ENCODE measurements at places on chromosomes 7 and 10.
A peak's percentile ranks its signal among the peaks of the same experiment; 100 is the strongest.

DNA sequence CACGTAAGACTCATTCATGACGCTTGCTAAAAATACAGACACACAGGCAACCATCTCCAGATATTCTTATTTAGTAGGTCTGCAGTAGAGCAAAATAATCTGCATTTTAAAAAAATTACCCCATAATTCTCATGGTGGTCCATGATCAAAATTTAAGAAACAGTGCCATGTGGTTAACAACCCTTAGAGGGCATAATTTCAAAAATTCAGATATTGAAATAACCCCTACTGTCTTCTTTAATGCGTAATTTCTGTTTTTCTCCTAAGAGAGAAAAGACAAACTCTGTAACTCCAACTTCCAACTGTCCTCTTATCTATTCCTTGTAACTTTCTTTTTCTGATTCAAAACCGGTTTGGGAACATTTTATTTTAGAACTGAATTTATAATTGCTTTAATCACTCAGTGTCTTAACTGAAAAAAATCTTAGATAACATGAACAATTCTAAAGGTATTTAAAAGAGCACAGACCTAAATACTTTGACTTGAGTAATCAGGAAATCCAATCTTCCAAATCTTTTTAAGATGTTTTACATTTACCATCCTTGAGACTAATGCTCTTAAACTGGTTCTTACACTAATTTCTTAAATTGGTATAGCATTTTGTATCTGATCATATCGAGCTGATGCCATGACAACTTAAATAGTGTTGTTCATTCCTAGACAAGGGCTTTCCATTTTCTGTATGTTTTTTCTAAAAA, 148.0 kb downstream of the GALNT11 start:
- peak; percentile 2 for DNase-seq

GRCh38 chr10:23258516-23258915, 66.4 kb downstream of the PTF1A start:
- no peak for DNase-seq

DNA sequence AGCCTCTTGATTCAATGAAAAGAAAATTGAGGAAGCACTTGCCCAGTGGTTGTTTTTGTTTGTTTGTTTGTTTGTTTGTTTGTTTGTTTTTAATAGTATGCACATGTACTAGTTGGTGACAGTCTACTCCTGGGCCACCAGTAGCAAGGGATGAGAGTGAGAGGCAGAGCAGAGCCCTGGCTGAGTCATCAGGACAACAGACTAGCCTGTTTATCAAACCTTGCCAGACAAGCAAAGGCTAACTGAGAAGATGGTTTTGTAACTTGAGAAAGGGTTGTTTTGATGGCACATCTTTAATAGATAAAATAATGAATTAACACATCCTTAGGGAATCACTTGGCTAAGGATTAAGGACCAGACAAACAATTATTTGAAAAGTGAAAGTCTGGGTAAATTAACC, 78.1 kb downstream of the INHBA start:
- peak; percentile 50 for DNase-seq

GRCh38 chr10:80144067-80144695, 11.7 kb downstream of the PLAC9 start:
- no peak for DNase-seq

DNA sequence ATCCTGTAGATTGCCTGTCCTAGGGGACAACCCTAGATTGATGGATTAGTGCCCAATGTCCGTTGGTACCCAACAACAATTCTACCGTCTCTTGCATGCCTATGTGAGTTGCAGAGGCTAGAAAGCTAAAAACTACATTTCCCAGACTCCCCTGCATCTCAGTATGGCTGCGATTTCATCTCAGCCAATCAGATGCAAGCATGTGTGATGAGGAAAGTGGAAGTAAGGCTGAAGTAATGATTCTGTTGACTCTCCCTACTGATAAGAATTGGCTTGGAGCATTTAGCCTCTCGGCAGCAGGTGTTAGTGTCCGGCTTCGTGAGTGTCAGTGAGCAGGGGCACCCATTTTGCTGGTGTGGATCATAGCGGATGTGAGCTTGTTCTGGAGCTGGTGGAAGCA, 171.9 kb downstream of the FGFR2 start:
- no peak for DNase-seq

- DNase-seq, result peak; percentile 20
Measured at GRCh38 chr7:77368974-77369373, 47.2 kb downstream of the GSAP start.

- peak; percentile 29 for DNase-seq
Measured at GRCh38 chr10:123027861-123028260, 19.1 kb downstream of the ACADSB start.

DNA sequence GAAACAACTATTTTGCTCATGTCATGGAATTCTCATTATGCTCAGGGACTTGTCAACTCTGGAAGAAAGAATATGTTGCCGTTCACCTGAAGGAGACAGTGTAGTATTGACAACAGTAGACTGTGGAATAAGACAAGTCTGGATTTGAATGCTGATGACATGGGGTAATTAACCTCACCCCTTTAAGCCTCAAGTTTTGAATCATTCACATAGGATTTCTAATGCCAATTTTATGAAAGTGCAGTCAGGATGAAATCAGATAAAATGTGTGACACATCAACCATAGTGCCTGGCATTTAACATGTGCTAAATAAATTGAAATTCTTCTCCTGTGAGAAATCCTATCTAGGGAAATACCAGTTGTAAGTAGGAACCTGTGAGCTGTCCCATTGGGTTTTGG, 305.8 kb downstream of the KIF20B start:
- no peak for DNase-seq

DNA sequence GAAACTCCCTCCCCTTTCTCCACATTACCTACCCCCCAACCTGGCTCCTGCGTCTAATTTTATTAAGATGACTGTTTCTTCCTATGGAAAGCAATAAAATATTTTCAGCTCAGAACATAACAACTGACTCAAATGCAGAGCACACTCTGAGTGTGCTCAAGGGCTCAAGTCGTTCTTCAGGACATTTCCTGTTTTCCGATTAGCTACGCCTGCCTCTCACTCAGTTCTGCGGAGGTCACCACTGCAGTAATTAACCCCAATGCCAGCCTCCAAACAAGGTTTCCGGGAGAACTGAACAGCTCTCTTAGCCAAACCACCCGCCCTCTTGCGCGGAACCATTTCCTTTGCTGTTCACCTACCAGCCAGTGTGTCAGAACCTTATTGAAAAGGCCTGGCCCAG, 19.3 kb downstream of the MYOF start:
- no peak for DNase-seq

- no peak for DNase-seq
Measured at GRCh38 chr7:11235491-11235890, 261.8 kb downstream of the PHF14 start.

DNA sequence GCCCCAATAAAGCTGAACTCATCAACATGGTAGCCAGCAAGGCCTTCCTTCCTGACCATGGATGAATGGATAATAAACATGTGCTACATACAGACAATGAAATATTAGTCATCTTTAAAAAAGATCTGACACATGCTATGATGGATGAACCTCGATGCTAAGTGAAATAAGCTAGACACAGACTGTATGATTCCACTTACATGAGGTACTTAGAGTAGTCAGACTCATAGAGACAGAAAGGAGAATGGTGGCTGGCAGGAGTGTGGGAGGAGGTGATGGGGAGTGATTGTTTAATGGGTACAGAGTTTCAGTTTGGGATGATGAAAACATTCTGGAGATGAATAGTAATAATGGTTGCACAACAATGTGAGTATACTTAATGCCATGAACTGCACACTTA, 114.1 kb upstream of the SORCS3 start:
- DNase-seq, result no peak

GRCh38 chr10:58253184-58253583, 14.5 kb downstream of the IPMK start:
- DNase-seq, result no peak

All from AG10803 (cell line).